SJSA1 (cell line): ENCODE measurements at places on chromosomes 6 and 20. TPM values are rescaled to one million over a fixed set of nuclear protein-coding genes. Genes with fewer than 3 reads are reported as not detected.

DNA sequence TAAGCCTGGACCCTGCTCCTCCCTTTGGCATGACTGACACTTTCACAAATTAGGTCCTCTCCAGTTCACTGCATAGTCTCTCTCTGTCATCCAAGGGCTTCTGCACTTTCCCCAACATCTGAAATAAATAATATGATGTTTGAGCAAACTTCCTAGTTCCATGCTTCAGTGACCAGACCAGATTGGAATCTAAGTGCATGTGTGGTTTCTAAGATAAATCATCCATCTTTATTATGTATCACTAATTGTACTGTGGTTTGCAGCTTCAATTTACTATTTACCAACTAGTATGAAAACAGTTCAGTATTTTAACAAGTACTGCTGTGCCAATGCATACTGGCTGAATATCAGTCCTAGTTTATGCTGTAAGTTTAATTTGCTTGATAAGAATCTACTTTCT, 18.7 kb downstream of the SESN1 start:
- DNase-seq, result no peak

GRCh38 chr6:49001856-49002541, 461.1 kb downstream of the MMUT start:
- DNase-seq, result no peak

- no peak for DNase-seq
These were observed 17.4 kb upstream of the SLCO4A1 start for GRCh38 chr20:62624719-62625453.

- DNase-seq, result no peak
These were observed 42.2 kb upstream of the ADTRP start for GRCh38 chr6:11820821-11821220.

- no peak for DNase-seq
These were observed 158.3 kb downstream of the HDGFL1 start for GRCh38 chr6:22727710-22728109.

- no peak for DNase-seq
These were observed 21.6 kb downstream of the STX7 start for GRCh38 chr6:132491303-132491702.

DNA sequence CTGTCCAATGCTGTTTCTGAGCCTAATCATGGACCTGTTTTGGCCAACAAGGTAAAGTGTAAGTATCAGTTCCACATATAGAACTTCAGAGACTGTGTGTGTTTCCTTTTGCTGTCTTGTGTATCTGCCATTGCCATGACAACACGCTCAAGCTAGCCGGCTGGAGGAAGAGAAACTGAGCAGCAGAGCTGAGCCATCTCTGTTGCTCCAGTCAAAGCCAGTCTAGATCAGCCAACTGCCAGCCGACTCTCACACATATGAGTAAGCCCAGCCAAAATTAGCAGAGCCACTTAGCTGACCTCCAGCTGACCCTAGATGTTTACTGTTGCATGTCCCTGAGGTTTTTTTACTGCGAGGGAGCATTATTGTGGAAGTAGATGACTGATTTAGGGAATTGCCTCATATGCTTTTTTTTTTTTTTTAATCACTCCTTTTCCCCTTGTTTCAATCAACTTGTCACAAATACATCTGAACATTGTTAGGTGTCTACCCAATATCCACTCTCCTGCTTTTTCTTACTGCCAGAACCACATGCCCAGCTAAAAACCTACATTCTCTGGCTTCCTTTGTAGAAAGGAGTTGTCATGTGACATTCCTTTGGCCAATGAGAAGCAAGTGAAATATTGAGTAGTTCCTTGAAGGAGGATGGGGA, 304.3 kb upstream of the SUPT3H start:
- DNase-seq, result peak; percentile 54

GRCh38 chr6:163243083-163243482, 171.4 kb upstream of the QKI start:
- no peak for DNase-seq

- no peak for DNase-seq
These were observed 42.9 kb upstream of the ZFP64 start for GRCh38 chr20:52234302-52235045.

Gene SRMS
- not detected in 2 replicates for total RNA-seq

Gene RAET1E
- 0.28 TPM in 1 of 2 replicates, not detected in the other for total RNA-seq

Gene RAD21L1
- 0.19 and 0.29 TPM in 2 replicates for total RNA-seq

Gene GCNT2
- 27.3 and 38.0 TPM in 2 replicates for total RNA-seq

Gene CLIC1
- total RNA-seq, result 1,071 and 1,205 TPM in 2 replicates
